Fibroblast of skin of scalp (primary cell): ENCODE measurements at places on chromosomes 13 and 19.
A peak's percentile ranks its signal among the peaks of the same experiment; 100 is the strongest.

- DNase-seq, result no peak
Observed at GRCh38 chr13:98313023-98313921, 136.2 kb upstream of the RNF113B start.

DNA sequence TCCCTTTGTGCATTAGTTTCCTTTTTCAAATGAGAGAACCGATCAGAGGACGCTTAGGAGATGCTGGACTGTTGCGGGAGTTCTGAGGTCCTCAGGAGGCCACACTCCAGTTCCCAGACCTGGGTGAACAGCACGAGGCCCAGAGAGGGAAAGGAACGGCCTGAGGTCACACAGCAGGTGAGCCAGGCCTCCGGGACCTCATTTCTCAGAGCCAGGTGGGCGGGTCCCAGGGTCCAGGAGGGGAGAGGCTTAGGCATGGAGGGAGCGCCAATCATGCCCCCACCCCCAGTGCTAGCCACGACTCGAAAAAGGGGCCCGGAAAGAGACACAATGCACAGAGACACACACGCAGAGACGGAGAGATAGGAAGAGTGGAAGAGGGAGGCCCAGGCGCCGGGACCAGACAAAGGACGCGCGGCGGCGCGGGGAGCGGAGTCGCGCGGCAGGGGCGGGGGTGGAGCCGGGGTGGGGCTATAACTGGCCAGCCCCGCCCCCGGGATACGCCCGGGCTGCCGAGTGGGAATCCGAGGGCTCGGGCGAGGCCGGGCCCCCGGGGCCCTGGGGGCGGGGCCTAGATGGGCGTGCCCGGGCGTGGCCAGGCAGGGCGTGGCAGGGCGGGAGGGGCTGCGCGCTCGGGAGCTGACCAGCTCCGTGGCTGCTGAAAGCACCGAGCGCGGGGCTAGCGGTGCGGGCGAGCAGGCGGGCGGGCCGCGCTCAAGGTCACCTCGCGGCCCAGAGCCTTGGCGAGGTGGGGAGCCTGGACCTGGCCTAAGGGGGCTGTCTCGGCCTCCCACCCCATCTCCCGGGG is 1.6 kb downstream of the ELAVL3 start:
- peak; percentile 19 for DNase-seq

DNA sequence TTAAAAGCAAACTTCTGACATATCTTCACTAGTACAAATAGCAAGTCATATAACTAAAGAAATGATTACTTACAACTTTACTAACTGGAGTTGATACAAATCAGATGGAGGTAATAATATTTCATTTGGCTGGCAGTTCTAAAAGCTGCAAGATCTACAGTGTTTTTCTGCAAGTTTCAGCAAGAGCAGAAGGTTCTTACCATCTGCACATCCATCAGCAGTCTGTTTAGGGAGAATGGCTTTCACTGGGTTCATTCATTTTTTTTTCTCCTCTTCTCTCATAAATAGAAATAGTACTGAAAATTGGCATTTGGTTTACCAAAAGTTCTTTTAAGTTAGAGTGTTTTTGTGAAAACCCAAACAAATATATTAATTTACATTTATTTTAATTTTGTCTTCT is 3.1 kb upstream of the SHISA2 start:
- no peak for DNase-seq

DNA sequence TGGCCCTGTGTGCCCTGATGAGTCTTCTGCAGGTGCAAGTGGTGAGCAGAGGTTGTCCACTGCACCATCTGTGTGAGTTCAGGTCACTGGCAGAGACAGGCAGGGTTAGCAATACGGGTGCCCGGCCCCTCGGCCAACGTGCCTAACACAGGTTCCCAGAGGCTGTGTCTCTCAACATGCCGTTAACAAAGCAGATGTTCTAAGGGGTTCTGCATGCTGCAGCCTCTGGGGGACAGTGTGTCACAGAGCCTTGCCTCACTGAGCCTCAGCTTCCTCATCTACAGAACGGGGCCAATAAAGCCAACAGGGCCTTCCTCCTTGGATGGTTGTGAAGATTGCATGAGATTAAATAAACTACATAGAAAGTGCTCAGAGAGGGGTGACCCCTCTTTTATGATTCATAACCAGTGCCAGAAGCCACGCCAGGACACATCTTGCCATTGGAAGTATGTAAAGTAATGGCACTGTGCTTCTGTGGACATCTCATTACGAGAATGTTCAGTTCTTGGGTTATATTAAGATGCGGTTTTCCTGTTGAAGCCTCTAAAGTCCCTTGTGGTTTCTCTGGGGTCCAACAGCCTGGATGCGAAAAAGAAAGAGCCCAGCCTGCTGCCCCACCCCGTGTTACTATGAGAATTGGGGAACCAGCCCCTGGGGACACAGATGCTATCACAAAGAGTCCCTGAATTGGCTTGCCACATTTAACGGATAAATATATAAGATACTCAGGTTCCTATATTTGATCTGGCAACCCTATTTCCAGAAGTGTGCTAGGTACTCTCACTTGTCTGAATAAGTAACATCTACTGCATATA is 11.2 kb upstream of the ARHGEF18 start:
- no peak for DNase-seq

DNA sequence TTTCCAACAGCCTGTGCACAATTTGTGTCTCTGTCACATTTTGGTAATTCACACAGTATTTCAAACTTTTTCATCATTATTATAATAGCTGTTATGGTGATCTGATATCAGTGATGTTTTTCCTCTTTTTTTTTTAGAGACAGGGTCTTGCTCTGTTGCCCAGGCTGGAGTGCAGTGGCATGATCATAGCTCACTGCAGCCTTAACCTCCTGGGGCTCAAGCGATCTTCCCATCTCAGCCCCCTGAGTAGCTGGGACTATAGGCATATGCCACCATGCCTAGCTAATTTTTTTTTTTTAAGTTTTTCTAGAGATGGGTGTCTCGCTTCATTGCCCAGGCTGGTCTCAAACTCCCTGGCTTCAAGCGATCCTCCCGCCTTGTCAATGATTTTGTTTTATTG is 5.8 kb downstream of the MARK4 start:
- no peak for DNase-seq

- no peak for DNase-seq
Observed at GRCh38 chr13:65085977-65086376, 2144.2 kb downstream of the PCDH9 start.

DNA sequence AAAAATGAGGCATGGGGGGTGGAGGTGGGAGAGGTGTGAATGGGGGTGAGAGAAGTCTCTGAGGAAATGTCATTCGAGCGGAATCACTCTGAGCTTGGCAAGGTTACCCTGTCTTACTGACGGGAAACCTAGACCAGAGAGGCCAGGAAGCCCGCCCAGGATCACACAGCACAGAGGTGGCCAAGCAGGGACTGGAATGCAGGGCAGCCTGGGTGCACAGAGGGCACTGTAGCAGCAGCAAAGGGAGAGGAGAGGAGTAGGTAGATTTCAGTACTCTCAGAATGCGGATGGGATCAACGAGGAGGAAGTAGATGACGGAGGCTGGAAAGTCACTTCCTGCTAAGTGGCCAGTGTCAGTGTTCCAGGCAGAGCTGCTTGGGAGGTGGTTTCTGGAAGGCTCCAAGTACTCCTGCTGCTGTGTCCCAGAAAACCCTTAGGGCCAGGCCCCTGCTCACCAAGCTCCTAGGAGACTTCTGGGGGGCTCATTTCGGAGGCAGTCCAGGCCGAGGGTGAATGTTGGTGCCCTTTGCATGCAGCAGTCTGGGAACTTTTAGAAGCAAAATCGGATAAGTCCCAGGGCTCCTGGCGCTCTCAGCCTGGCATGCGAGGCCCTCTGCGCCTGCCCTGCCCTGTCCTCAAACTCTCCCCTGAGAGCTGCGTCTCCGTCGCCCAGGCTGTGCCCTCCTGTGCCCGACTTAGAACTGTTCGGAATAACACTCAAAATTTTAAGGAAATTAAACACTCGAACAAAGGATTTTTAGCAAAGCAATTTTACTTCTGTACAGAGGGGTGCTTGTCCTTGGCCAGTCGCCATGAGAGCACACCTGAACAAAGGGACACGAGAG is 33.5 kb downstream of the DNM2 start:
- no peak for DNase-seq

- DNase-seq, result no peak
Observed at GRCh38 chr19:54638683-54639082, 8.4 kb downstream of the LILRB1 start.

- DNase-seq, result peak; percentile 87
Observed at GRCh38 chr19:18304458-18305310, 18.2 kb downstream of the LSM4 start.

DNA sequence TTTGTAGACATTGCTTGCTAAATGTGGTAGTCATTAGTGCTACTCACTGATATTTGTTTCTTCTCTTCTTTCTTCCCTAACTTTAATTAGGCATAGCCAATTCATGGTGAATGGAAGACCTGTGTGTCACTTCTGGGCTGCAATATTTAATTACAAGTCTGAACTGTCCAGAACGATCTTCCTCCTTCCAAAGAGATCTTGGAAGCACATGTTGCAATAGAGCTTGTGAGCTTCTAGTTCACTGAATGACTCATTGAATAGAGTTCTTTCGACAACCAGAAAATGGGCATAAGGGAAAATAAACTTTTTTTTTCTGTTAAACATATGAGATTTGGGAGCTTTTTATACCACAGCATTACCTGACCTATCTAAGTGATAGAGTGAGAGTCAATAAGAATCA is 1264.6 kb downstream of the PCDH9 start:
- no peak for DNase-seq

GRCh38 chr19:58040751-58041525 is 7.1 kb downstream of the ZSCAN1 start:
- DNase-seq, result no peak

DNA sequence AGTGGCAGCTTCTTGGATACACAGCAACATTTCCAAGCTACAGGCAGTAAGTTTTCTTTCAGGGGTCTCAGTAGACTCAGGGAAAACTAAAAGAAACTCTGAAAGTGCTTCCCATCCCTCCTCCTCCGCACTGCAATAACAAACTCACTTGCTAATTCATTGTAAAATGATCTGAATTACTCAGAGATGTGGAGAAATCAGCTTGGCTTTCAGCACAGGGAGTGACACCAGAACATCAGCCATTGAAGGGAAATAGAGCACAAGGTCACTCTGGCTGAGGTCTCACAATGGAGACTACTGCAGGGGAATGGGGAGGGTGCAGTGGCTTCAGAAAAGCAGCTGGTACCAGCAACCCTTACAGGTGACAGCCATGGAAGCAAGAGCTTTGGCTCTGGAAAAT is 137.3 kb upstream of the SERP2 start:
- DNase-seq, result no peak
